Body of pancreas (tissue), 4 donors: ENCODE measurements at places on chromosomes 1 and 21. TPM values are rescaled to one million over a fixed set of nuclear protein-coding genes. Genes with fewer than 3 reads are reported as not detected.

Gene KRTAP21-3
- total RNA-seq: not detected

Gene STUM
- 1.3 TPM for total RNA-seq

Gene ZNF672
- 27.2 TPM for total RNA-seq

Gene CSTB
- 8.6 TPM for total RNA-seq

GRCh38 chr1:41461790-41462679 lies 22.4 kb downstream of the EDN2 start:
- DNase-seq: no peak

DNA sequence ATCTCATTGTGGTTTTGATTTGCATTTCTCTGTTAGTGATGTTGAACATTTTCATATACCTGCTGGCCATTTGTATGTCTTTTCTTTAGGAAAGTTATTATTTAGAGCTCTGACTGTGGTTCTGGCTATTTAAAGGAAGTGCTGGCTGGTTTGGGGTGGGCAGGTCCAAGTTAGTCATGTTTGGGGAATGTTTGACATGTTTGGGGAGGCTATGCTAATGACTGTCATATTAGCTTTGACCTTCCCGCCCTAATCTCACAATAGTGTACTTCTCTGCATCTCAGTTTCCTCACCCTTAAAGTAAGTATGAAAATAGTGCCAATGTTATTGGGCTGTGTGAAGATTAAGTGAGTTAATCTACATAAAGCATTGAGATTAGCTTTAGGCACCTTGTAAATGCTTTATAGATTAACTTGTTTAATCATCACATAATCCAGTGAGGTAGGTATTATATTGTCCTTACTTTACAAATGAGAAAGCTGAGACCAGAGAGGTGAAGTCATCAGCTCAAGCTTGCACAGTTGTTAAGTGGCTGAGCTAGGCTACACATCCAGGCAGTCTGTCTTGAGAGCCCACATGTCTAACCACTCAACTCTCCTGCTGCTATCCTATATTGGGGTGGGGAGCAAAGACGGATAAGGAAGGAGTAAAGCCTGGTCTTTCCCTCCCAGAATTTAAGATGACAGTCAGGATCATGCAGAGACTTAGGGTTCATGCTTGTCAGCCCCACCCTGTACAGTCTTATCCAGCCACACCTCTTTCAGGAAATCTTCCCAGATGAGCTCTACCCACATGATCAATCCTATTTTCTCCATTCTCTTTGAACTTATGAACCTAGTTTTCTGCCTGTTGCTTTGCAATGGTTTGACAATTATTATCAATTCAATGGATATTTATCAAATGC lies 22.8 kb upstream of the CRNN start:
- no peak for DNase-seq

DNA sequence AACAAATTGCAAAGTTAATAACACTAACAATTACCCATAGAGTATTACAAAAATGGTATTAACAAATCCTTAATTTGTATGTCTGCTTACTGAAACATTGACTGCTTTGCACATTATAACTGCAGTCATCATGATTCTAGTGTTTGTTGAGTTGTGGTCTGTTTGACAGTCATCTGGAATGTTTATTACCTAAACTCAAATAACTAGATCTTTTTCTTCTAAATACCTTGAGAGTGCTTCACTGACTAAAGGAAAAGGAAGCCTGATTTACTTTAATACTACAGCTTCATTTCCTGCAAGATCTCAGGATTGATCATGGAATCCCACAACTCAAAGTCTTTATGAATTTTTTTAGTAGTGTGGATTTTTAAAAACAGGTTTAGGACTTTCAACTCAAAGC lies 70.0 kb downstream of the HMCN1 start:
- DNase-seq: no peak

DNA sequence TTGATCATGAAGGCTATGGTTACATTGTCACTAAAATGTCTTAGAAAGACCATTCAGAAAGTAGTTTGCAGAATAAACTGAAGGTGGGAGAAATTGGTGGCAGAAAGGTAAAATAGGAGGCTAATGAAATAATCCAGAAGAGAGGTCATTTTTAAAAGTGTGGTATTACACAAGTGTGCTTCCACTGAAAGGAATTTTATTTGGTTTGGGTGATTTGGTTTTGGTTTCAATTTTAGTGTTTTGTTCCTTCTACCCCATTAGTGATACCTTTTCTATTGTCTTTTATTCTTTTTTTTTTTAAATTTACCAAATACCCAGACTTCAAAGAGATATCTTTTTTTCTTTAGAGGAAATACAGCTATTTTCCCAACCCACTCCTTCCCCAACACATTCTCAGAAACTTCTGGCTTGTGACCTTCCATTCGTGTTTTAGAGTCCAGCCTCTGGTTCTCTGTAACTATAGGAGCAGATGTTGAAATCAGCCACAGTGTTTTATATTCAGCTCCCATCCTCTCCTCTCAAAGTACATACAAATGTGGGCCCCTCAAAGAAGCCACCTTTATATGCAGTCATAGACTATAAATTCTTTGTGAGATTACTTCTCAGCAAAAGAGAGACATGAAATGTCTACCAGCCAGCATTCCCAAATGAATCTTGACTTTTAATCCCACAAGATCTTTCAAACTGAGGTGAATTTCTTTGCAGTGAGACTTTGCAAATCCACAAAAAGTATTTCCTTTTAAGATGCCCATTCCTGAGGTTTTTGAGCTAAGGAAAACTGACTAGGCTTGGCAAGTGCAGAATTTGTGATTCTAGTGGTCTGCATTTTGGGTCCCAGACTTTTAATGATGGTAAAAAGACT lies 42.0 kb upstream of the PALMD start:
- no peak for DNase-seq

DNA sequence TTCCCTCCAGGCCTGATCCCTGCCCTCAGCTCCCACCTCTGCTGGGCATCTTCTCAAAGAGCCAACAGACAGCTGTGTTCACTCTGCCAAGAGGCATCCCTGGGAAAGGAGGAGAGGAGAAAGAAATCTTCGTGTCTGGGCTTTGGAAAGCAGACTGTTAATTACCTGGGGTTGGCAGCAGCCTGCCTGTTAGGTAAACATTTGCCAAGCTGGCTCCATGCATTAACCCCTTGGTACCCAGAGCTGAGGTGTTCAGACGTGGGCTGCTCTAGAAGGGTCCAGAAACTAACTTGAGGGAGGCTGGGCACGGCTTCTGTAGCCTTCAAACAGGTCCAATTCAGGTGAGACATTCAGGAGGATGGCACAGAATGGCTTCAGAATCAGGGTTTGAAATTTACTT lies 8.7 kb upstream of the EXTL1 start:
- no peak for DNase-seq

DNA sequence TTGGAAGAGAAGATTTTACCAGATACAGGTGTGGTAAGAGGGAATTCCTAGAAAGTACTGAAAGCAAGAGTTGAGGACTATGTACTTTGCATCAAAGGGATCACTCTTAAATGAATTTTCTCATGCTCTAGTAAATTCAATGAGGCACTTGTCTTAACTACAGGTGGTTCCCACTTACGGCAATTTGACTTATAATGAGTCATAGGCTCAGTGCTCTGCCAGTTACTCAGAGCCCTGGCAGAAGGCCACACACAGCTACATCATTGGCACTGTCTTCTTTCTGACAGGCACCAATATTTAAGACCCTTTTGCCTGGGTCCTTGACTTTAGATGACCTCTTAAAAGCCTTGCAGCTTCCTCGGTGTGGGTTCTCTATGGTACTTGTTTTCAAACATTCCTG lies 15.9 kb upstream of the ADAMTS5 start:
- DNase-seq: peak; percentile 13

DNA sequence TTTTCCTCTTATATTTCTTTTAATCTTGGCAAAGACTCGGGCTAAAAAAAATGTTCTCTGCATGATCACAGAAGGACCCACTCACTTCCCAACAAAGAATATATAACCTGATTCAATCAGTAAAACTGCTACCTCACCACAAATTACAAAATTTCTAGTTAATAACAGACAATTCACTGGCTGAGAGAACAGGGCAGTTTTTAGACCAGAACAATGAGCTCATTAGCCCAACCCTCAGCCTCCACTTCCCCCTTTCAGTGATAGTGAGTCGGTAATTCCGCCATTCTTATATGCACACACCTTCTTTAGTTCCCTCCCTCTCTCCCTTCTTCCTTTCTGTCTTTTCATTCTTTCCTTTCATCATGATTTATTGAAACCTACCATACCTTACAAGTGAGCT lies 8.9 kb downstream of the SIPA1L2 start:
- DNase-seq: no peak

- no peak for DNase-seq
Measured at GRCh38 chr1:44315521-44315920, 39.5 kb downstream of the ERI3 start.
